Endothelial cell (in vitro differentiated cells): ENCODE measurements at places on chromosomes 4 and X. TPM values are rescaled to one million over a fixed set of nuclear protein-coding genes. Genes with fewer than 3 reads are reported as not detected.

DNA sequence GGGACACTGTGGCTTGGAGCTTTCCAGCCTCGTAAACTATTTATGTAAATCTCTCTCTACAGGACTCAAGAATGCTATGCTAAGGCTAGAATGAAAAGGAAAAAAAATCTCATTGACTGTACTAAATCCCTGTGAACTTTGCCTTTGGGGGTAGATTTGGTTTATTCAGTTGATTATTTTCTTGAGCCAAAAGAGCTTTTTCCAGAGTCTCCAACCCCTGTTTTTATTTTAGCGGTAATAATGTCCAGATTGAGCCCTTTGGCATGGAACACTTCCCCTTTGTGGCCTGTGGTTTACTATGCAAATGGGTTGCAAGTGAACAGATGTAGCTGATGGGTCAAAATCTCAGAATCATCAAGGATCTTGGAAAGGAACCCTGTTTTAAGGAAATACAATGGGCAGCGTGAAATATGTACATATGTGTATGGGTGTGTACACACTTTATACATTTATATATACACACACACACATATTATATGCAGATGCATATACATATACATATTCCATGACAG is 72.9 kb downstream of the FAM9B start:
- DNase-seq: no peak

GRCh38 chr4:168846414-168846813 is 163.6 kb downstream of the CBR4 start:
- no peak for DNase-seq

DNA sequence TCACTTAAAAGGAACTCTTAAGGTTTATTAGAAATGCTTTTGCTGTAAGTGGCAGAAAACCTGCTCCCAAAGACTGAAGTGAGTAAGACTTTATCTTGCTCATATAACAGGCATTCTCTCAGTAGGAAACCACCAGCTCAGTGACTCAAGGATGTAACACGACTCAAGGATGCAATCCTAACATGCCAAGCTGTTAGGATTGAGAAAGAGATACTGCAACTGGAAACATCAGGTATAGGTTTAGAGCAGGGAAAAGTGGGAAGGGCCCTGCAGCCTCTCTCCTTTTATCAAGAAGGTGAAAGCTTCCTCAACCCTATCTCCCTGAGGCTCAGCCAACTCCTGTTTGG is 11.9 kb upstream of the SLC9A7 start:
- no peak for DNase-seq

UGT8 gene
- total RNA-seq: 4.1 TPM

TIMP1 gene
- total RNA-seq: 267 TPM

PALLD gene
- total RNA-seq: 16.4 TPM

ZFX gene
- 40.0 TPM for total RNA-seq
